Stimulated activated CD8-positive, alpha-beta memory T cell treated with anti-CD3 and anti-CD28 coated beads, Interleukin-15, amount 100 ng/mL, for 1 hour (primary cell): ENCODE measurements at places on chromosomes 7 and 10.

DNA sequence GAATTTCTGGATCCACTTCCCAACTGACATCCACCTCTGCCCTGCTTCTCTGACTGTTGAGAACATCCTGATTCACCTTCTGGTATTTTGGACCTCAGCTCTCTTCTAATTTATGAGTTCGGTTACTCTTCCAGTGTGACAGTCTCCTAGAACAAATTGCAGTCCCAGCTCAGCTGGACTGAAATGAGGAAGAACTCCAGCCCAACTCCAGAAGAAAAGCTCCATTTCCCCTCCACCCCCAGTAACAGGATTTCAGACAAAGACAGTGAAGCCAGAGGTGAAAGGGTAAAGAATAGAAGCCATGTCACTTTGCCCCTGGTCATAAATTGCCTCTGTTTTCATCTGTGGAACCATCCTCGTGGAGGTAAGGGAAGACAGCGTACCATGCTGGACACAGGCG lies 26.2 kb upstream of the INHBA start:
- no peak for DNase-seq

- no peak for DNase-seq
These were observed 32.5 kb downstream of the COL17A1 start for GRCh38 chr10:104053201-104053600.

DNA sequence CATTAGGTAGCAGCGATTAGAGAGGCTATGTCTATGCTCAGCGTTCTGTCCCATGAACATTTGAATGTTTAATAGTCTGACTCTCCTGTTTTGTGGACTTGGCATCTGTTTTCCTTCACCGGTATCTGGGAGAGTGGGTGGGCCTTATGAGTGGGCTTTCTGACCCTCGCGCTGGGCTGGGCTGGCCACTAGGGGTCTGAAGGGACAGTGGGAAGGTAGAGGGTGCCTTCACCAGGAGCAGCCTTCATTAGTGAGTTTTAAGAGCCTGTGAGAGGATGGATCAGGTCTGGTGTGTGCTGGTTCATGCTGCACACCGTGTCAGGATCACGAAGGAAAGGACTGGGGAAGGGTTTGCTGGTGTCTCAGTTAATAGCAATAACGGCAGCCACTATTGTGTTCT lies 33.4 kb downstream of the DCLRE1A start:
- no peak for DNase-seq

DNA sequence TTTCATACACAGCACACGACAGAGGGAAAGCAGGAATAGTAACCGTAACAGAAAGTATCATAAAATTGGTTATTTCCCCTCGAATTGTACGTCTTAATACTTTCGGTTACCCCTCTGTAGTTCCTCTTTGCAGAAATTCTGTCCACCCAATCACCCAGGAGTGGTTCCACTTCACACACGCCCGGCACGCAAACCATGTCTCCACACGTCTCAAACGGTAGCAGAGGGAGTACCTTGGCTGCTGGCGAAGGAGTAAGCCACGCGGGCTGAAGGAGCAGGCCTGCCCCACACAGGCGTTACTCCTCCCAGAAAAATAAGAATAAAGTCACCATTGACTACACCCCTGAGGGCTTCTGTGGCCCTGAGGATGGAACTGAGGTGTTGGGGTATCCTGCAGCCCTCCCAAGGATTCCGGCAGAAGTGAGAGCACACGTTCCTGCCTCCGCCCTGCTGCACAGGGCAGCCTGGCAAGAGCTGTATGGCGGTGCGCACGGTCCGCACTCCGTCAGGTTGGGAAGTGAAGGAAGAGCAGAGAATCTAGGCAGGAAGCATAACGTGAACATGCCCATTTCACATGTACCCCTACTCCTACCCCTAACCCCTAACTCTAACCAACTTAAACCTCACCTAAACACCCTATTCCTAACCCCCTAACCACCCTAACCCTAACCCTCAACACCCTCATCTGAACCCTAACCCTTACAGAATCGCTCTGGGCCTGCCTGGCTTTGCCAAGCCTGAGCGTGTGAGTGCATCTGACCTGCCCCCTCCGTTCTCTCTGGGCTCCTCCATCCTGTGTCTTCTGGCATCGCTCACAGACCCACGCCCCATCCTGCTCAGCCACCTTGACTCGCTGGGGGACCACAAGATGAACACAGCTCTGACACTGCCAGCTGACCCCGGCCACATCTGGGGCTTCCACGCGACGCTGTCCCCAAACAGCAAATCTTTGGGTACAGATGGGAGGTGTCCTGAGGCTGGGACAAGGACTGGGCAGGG lies 18.2 kb downstream of the GPR146 start:
- no peak for DNase-seq

GRCh38 chr7:130363026-130363847 lies 17.1 kb upstream of the CPA1 start:
- DNase-seq = no peak

GRCh38 chr7:6218329-6218728 lies 54.1 kb downstream of the CYTH3 start:
- DNase-seq = no peak

GRCh38 chr10:51394039-51394438 lies 305.4 kb downstream of the CSTF2T start:
- DNase-seq = no peak

DNA sequence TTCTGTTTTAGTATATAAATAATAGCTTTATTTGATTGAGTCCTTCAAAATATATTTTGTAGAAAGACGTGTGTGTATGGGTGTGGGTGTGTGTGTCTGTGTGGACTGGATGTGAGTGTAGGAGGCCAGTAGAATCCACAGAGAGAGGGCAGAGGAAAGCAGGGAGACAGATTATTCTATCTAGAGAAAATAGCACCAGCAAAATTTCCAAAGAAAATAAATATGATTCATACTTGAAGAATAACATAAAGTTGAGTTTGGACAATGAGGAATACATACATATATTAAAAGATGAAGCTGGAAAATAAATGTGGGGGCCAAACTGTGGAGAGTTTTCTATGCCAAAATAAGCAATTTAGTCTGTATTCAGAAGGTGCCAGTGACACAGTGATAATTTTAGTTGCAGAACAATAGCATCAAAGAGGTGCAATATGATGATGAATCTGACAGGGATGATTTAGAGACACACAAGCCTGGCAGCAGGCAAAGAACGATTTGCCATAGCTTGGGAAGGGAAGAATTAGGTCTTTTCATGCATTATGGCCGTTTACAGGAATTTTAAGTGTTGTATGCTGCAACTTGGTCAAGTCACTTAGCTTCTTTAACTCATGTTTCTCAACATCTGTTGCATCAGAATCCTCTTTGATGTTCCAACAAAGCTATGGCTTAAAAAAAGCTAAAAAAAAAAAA lies 121.3 kb downstream of the SEMA3A start:
- DNase-seq = no peak

DNA sequence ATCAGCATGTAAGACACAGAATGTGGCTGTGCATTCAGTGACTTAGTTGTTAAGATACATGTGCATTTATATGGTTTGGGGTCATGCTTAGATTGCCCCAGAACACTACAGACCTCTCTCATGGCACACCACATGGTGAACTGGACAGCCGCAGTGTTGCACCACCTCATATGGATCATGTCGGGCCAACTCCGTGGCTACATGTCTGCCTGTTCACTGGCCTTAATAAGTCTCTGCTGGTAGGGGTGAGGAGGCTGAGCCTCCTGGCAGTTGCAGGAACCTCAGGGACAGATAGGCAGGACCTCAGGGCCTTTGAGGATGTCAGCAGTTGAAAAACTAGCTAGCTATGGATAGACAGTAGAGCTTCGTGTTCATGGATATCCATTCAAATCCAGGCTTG lies 751.0 kb downstream of the GRID1 start:
- no peak for DNase-seq

GRCh38 chr10:51269821-51270220 lies 195.5 kb downstream of the PRKG1 start:
- DNase-seq = no peak

GRCh38 chr10:114110174-114110972 lies 63.6 kb downstream of the CCDC186 start:
- no peak for DNase-seq

- DNase-seq = no peak
These were observed 621.0 kb downstream of the PARD3 start for GRCh38 chr10:34193931-34194626.

DNA sequence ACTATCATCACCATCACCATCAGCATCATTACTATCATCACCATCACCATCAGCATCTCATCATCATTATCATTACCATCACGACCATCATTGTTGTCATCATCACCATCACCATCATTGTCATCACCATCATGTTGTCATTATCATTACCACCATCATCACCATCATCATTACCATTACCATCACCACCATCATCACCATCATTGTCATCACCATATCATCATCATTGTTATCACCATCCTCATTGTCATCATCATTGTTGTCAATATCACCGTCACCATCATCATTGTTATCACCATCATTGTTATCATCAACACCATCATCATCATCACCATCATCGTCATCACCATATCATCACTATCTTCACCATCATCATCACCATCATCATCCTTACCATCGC lies 124.3 kb downstream of the PTPRN2 start:
- DNase-seq = no peak

DNA sequence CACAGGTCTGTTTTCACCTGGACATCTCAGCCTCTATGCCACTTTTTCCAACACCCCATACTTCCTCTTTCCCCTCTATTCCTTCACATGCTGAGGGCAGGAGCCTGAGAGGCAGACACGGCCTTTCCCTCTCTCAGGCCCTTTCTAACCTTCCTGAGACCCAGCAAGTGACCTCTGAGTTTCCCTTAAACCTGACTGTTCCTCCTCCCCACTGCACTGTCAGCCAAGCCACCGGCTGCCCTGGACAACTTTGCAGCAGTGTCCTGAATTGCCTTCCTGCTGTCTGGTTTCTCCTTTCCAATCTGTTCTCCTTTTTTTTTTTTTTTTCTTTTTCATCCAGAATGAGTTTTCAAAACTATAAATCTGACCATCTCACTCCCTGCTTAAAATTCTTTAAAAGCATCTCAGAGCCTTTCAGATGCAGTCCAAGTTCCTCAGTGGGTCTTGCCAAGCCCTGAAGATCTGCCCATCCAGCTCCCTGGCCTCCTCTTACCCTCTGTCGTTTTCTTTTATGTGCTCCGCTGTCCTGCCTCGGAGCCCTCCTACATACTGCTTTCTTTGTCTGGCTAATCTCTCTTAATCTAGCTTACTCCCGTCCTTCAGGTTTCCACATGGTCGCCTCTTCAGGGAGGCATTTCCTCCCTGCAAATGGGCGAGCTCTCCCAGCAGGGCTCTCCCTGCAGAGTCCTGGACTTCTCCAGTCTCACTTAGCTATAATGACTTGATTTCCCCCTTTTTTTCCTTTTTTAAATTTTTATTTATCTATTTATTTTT lies 30.5 kb downstream of the SLC13A4 start:
- no peak for DNase-seq

- DNase-seq = no peak
These were observed 8.7 kb downstream of the STARD3NL start for GRCh38 chr7:38186593-38187314.

DNA sequence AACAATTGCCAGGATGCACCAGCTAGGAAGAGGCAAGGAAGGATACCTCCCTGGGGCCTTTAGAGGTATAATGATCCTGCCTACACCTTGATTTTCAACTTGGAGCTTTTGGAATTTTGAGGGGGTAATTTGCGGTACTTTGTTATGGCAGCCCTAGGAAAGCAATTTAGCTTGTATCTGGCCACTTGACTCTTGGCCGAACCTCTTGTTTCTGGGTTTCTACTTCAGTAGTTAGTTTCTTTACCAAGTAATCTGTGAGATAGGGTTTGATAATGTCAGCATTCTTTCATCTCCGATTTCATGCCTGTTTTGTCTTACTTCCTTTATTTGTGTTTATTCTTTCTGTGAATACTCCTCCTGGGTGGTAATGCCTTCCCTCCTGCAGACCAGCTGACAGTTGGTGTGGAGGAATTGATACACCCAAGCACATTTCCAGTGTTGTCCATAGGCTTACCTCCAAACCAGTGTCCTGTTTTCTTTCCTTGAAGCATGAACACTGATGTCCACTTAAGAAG lies 163.7 kb downstream of the SND1 start:
- no peak for DNase-seq

- no peak for DNase-seq
These were observed 123.4 kb downstream of the SNX13 start for GRCh38 chr7:17816903-17817302.

- DNase-seq = no peak
These were observed 27.2 kb downstream of the C1GALT1 start for GRCh38 chr7:7209412-7210050.

GRCh38 chr10:47029181-47030009 lies 118.2 kb downstream of the PTPN20 start:
- DNase-seq = no peak

- DNase-seq = no peak
These were observed 52.9 kb downstream of the ZNF22 start for GRCh38 chr10:45053569-45054100.

GRCh38 chr10:103772096-103772845 lies 83.1 kb downstream of the SH3PXD2A start:
- no peak for DNase-seq

DNA sequence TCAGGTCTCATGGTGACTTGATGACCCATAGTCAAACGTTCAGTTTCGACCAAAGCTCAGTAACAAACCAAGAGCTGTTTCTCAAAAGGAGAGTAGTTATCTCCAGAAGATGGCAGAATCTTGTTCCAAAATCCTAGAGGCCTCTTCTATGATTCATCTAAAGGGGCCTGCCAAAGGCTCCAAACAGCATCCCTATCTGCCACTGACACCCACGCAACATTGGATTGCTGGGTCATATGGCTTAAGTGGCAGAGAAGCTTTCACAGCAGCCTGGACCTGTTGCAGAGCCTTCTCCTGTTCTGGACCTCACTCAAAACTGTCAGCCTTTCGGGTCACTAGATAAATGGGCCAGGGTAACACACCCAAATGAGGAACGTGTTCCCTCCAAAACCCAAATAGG lies 54.0 kb upstream of the LRRC18 start:
- no peak for DNase-seq

DNA sequence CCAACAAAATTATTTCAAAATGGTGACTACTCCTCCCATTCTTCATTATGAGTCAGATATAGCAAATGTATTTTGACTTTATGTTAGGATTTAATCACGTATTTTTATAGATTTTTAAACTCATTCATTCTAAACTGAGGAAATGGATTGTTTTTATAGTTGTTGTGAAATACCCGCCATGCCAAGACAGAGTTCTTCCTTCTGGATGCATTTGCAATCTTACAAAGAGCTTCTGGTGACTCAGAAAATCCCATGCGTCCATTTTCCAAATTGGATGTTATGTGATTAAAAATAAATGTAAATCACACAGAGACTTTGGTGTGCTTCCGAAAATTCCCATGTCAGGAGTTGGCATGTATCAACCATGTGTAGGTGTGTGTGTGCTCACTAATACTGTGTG lies 179.3 kb downstream of the TRIL start:
- DNase-seq = no peak
